ENCODE measurements at places on chromosomes 12 and 14.
A peak's percentile ranks its signal among the peaks of the same experiment; 100 is the strongest.

- DNase-seq, result no peak
These were observed 426.4 kb downstream of the TMEM121 start for GRCh38 chr14:105952826-105953225.

GRCh38 chr12:26566675-26567074, 266.3 kb downstream of the ITPR2 start:
- no peak for DNase-seq

- no peak for DNase-seq
These were observed 36.7 kb downstream of the RBM19 start for GRCh38 chr12:113929312-113929989.

- no peak for DNase-seq
These were observed 293.3 kb downstream of the PPFIA2 start for GRCh38 chr12:81465876-81466275.

DNA sequence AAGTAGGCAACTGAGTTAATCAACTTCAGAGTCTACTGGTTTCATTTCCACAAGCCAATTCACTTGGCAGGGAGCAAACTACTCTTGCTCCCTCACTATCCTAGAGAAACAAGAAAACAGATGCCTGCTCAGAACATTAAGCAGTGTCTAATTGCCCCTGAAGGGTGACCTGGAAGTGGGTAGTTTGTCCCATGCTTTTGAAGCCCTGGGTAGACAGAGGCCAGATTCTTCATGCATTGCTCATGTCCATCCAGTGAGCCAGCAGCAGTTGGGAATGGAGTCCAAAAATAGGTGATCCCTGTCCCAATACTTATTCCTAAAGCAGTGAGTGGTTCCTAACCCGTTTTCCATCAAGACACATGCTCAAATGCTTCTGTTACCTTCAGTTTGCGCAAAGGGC, 48.8 kb downstream of the BICDL1 start:
- no peak for DNase-seq

- no peak for DNase-seq
These were observed 40.1 kb downstream of the PDZRN4 start for GRCh38 chr12:41228066-41228820.

DNA sequence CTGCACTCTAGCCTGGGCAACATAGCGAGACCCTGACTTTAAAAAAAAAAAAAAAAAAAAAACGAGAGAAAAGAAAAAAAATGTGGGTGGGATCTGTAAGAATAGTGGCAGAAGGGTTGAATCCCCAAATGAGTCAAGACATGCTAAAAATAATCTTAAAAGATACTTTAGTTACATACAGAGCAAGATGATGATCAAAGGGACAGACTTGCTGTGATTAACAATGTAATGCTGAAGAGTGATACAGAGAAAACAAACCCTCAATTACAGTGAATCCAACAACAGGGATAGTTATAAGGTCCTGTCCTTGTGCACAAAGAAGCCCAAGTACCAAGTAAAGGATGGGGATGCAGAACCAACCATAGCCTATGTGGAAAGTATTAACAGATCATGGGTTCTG, 80.3 kb downstream of the DCAF5 start:
- no peak for DNase-seq

DNA sequence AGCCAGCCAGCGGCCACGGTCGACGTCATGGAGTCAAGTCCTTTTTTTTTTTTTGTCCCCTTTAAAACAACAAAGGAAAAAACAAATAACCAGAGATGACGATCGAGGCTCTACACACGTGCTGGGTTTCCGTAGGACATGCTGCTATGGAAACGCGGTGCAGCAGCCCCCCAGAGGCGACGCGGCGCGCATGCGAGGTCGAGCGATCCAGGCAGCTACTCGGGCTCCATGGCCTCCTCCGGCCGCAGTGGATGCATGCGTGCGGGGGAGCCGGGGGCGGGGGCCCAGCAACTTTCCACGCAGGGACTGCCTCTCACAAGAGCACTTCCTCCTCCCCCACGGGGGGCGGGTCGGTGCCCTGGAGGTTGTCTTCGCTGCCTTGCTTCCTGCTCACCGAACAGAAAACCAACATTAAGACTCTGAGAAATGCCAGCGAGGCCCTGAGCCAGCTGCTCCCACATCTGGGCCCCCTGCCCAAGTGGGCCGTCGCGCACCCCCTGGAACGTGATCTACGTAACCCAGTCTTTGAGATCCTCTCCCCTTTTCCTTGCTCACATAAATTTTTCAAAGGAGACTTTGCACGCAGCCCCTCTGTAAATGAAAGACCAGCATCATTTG, 30.7 kb downstream of the P2RX4 start:
- peak; percentile 80 for DNase-seq

All from activated T-helper 9 cell treated with anti-CD3 and anti-CD28 coated beads, Interleukin-2, amount 50 U/mL, for 16 hours (primary cell).